ENCODE measurements at places on chromosomes 11 and 22. TPM values are rescaled to one million over a fixed set of nuclear protein-coding genes. Genes with fewer than 3 reads are reported as not detected.

- peak; percentile 56 for DNase-seq
Observed at GRCh38 chr22:36852056-36852973, 8.5 kb upstream of the NCF4 start.

APOA1 gene
- total RNA-seq, result 47.2 TPM

HEPACAM gene
- total RNA-seq, result 0.11 TPM

- no peak for DNase-seq
Observed at GRCh38 chr11:5737670-5738392, 1.6 kb downstream of the OR56B1 start.

- no peak for DNase-seq
Observed at GRCh38 chr11:10208131-10208575, 85.9 kb downstream of the SBF2 start.

- no peak for DNase-seq
Observed at GRCh38 chr11:70398834-70399680, 728 bp downstream of the CTTN start.

DNA sequence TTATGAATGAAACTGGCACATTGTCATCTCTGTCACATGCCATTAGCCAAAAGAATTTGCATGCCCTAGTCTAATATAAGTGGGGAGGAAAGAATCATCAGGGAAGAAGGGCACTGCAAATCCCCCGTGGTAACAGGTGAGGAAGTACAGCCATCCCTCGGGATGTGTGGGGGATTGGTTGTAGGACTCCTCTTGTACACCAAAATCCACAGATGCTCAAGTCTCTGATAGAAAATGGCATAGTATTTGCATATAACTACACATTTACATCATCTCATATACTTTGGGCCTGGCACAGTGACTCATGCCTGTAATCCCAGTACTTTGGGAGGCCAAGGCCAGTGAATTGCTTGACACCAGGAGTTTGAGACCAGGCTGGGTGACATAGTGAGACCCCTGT lies 109.7 kb downstream of the HIPK3 start:
- no peak for DNase-seq

- DNase-seq, result no peak
Observed at GRCh38 chr11:105202844-105203548, 63.4 kb upstream of the CARD18 start.

- no peak for DNase-seq
Observed at GRCh38 chr11:111490496-111490895, 21.7 kb downstream of the BTG4 start.

SVIP gene
- 26.0 TPM for total RNA-seq

CDC42BPG gene
- total RNA-seq, result 1.2 TPM

NKAPD1 gene
- 9.7 TPM for total RNA-seq

ZP1 gene
- total RNA-seq, result not detected

- no peak for DNase-seq
Observed at GRCh38 chr22:35538801-35539321, 1.8 kb upstream of the RASD2 start.

- no peak for DNase-seq
Observed at GRCh38 chr11:33018840-33019239, 3.2 kb downstream of the DEPDC7 start.

GRCh38 chr11:134231958-134232659 lies 7.6 kb downstream of the VPS26B start:
- no peak for DNase-seq

- no peak for DNase-seq
Observed at GRCh38 chr11:46658259-46658658, 40.9 kb downstream of the ATG13 start.

- DNase-seq, result no peak
Observed at GRCh38 chr11:92892802-92893684, 76.4 kb upstream of the MTNR1B start.

DNA sequence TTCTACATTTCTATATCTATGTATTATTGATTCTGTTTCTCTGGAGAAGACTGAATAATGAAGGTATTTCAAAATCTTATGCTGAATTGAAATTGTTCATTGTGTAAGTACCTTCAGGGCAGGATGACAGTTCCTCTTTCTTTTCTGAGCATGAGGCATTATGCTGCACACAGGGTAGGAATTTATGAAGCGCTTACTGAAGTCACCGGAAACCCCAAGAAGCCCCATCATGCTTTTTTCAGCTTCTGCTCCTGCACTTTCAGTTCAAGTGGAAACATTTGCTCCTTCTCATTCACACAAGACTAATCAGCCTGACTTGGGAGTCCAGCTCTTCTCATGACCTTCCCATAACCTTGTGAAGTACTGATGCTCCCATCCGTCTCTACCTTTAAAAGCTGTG lies 314.7 kb upstream of the SORL1-AS1 start:
- no peak for DNase-seq

MIAT gene
- total RNA-seq, result 1.3 TPM

DNA sequence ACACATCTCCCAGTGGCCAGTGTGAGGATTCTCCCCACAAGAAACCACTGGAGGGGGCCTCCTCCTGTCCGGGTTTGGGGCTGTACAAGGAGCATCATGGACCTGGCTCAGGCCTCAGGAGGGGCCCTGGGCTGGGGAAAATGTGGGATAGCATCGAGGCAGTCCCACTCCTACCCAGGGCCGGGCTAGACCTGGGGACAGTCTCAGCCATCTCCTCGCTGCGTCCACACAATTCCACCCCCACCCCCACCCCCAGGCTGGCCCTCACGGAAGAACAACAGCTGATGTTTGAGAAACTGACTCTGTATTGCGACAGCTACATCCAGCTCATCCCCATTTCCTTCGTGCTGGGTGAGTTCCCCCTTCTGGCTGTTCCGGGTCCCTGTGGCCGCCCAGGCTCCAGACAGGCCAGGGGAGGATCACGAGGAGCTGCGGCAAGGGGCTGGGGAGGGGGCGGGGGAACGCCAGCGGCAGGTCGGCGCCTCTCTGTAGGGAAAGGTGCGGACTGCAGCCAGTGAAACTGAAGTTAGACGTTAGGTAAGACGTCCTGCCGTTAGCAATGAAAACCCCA lies 4.8 kb downstream of the BEST1 start:
- peak; percentile 93 for DNase-seq

GRCh38 chr22:42194953-42195352 lies 64.3 kb upstream of the CYP2D6 start:
- DNase-seq, result no peak

CAVIN3 gene
- total RNA-seq, result 77.6 TPM

NADSYN1 gene
- total RNA-seq, result 22.0 TPM

DNA sequence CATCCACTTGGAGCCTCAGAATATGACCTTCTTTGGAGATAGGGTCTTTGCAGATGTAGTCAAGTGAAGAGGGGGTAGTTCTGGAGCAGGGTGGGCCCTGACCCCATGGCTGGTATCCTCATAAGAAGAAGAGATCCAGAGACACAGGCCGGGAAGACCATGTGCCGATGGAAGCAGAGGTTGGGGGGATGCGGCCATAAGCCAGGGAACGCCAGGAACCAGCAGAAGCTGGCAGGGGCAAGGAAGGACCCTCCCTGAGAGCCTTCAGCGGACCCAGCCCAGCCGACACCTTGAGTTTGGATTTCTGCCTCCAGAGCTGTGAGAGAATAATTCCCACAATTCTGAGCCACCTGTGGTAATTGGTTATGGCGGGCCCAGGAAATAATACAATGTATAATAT lies 26.1 kb upstream of the SMIM38 start:
- DNase-seq, result no peak

SPI1 gene
- 12.0 TPM for total RNA-seq

OR52I1 gene
- total RNA-seq, result not detected

KRTAP5-1 gene
- total RNA-seq, result not detected

LGR4 gene
- 22.6 TPM for total RNA-seq

DNA sequence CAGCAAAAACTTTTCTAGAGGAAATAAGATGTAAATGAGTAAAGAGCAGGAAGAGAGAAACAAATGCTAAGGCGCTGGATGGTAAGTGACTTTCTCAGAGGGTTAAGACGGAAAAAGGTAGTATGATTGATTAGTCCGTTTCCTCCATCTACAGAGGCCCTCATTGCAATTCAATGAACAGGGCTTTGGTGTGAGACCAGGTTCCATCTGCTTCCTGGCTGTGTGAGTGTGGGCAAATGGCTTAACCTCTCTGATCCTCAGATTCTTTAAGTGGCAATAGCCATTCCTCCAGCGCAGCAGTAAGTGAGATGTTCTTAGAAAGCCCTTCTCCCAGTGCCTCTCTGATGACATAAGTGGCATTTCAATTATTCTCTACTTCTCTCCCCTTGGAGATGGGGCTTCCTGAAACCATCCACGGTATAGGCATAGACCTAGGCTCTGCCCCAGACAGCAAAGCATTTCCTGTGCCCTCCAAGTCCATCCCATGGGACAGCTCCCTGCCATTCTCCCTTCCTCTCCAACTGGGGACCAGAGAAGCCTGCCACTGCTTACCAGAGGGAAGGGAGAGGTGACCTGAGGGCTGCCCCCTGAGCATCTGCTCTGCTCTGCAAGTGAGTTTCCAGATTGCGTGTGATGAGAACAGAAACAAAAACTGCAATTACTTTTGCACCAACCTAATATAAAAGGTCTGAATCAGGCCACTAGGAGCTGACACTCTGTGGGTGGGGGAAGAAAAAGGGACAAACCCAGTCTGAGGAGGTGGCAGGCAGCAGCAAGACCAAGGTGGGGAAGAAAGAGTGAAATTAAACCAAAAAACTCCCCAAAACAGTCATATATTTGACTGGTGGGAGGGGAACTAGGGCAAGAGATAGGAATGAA lies 12.7 kb upstream of the CD44 start:
- no peak for DNase-seq

DNA sequence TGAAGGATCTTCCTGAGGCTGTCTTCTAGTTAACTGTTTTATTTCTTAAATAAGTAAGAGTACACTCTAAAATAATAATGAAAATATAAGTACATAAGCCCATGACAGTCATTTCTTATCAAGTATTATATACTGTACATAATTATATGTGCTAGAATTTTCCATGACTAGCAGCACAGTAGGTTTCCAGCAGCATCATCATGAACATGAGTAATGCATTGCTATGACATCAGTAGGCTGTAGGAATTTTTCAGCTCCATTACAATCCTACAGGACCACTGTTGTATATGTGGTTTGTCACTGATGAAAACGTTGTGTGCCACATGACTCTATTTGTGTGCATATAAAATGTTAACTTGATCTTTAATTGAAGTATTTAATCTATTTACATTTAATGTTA lies 22.0 kb downstream of the ZNF202 start:
- no peak for DNase-seq

AMPD3 gene
- 3.4 TPM for total RNA-seq

PDE2A gene
- total RNA-seq, result 28.8 TPM

DNA sequence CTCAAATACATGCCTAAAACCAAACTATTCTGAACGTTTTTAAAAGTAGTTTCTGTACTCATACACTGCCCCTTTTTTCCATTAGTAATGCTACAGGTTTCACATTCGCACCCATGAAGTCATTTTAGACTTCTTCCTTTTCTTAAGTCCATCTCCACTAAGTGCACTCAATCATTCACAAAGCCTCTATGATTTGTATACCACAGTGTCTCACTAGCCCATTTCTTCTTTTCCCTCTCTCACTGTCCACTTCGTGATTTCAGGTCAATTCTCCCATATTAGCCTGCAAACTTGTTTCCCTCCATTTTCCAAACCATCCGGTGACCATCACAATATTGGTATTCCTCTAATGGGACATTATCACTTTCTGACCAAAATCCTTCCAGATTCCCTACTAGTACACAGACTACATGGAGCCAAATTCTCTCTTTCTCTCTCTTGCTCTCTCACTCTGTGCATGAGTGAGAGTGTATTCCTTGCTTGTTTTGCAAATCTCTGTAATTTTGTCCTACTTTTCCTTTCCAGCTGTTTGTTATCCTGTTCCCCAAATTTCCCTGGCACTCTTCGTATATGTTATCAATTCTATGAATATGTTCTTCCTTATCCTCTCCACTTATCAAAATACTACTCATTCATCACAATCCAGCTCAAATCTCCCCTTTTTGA lies 3.4 kb upstream of the ZC3H12C start:
- no peak for DNase-seq

DNA sequence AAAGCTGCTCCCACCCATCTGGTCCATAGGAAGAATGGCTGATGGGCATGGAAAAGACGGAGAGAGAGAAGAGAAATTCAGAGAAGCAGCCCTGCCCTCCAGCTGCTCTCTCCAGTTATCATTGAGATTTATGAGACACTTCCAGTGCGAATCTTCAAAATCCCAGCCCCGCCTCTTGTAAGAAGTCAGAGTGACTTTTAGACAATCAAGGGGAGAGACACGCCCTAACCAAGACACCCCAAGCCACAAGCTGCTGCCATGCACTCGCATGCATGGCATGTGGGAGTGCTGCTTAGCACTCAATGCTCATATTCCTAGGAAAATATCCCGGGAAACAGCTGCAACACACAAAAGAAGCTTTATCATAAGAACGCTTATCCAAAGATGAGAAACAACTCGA lies 110.6 kb upstream of the BID start:
- no peak for DNase-seq

- DNase-seq, result no peak
Observed at GRCh38 chr11:17185938-17186337, 21.8 kb downstream of the PIK3C2A start.

- DNase-seq, result peak; percentile 87
Observed at GRCh38 chr11:123261345-123262106, 66.5 kb upstream of the CLMP start.

GRCh38 chr22:17109113-17109865 lies 11.9 kb downstream of the TMEM121B start:
- peak; percentile 59 for DNase-seq

C11orf65 gene
- total RNA-seq, result 0.62 TPM

TMEM225 gene
- not detected for total RNA-seq

JHY gene
- total RNA-seq, result 1.3 TPM

OR51T1 gene
- not detected for total RNA-seq

GRCh38 chr22:32354360-32355351 lies 3.0 kb upstream of the RFPL3 start:
- DNase-seq, result no peak

- no peak for DNase-seq
Observed at GRCh38 chr22:43399338-43399979, 12.4 kb upstream of the MPPED1 start.

- DNase-seq, result no peak
Observed at GRCh38 chr11:131748151-131749050, 378.0 kb downstream of the NTM start.

GRCh38 chr22:30062259-30062658 lies 18.0 kb upstream of the HORMAD2 start:
- no peak for DNase-seq

TRIM49 gene
- total RNA-seq, result not detected

DNA sequence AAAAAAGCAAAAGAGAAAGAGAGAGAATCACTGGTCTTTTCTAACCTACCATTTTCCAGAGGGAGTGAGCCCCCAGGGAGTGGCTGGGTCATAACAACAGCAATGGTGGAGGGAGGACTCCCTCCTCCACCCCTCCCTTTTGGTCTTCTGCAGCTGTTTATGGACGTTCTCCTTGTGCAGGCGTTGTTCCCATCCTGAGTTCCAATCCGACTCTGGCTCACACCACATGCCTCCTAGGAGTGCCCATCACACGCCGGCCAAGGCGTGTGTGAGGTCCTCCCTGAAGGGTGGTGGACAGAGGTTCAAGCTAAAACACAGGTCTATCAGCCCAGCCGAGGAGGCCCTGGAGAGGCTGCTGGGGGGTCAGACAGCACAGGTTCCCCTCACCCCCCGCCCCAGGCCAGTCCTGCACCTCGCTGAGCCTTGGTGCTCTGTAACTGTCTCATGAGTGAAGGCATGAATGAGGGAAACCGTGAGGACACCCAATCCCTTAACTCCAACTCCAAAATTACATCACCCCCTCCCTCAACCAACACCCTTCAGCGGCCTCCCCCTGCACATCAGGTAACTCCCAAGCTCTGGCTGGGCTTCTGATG lies 29.4 kb downstream of the IFT27 start:
- DNase-seq, result peak; percentile 33

ART1 gene
- total RNA-seq, result 1.3 TPM

BMAL1 gene
- total RNA-seq, result 11.6 TPM

- no peak for DNase-seq
Observed at GRCh38 chr11:103671143-103671651, 365.2 kb upstream of the DDI1 start.

DEAF1 gene
- total RNA-seq, result 21.3 TPM

SLC25A45 gene
- 10.5 TPM for total RNA-seq

PTH gene
- total RNA-seq, result not detected
